ENCODE measurements at places on chromosomes 1 and 21.

DNA sequence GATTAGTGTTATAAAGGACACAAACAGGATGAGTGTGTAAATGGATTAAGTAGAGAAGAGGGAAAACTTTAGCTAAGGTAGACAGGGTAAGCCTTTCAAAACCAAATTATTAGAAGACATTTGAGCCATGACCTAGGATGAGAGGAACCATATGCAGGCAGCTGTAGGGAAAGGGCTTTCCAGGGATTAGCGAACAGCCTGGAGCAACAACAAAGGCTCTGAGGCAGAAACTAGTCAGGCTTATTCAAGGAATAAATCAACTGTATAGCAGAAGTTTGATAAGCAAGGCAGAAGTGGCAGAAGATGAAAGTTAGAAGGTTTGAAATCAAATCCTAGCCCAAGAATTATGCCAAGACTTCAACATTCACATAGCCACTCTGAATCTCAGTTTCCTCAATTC, 21.3 kb downstream of the AIDA start:
- no peak for DNase-seq

DNA sequence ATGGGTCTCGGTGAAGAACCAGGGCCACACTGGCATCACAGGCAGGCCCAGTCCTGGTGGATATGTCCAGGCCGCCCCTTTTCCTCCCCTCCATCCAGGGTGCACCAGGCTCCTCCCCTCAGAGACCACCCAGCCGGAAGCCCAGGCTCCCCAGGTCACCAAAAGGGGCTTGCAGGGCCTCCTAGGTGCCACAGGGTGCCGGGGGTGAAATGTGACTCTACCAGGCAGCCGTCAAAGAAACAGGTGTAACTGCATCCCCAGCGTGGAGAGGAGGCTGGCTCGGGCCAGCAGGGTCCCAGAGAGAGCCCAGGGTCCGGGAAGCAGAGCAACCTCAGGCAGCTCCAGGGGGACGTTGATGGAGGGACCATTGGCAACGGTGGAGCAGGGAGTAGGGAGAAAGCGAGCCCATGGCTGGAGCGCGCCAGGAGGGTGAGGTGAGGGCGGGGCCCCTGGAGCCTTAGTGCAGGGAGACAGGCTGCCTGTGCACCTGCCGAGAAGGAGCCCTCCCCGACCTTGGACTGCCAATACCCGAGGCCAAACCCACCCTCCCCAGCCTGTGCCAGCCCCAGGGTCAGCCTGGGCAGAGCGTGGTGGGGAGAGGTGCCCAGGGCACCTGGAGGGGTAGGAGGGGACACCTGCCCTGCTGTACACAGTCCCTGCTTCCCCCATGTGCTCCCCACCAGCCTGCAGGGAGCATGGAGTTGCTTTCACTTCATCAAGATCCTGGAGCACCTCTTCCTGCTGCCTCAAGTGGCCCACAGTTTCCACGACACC, 48.3 kb upstream of the POFUT2 start:
- DNase-seq: no peak

DNA sequence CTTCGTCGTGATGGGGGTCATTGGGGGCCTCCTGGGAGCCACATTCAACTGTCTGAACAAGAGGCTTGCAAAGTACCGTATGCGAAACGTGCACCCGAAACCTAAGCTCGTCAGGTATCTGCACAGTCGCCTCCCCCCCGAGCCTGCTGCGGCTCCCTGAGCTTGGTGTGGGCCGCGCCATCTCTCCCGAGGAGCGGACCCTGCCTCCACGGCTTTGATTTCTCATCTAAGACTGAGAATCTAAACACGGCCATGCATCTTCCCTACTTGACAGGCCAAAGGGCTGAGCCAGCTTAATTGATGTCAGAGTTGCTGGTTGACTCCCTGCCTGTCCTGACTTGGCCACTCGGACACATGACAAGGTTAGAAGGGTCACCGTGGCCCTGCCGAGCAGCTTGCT, 19.1 kb downstream of the NPPA start:
- DNase-seq: no peak

GRCh38 chr1:11961230-11961629, 19.0 kb upstream of the MFN2 start:
- DNase-seq: no peak
